Gastrocnemius medialis (tissue), 4 donors: ENCODE measurements at places on chromosomes 2 and 18. TPM values are rescaled to one million over a fixed set of nuclear protein-coding genes. Genes with fewer than 3 reads are reported as not detected.

CXCR2 gene
- total RNA-seq, result 0.26 TPM

DNAJC5G gene
- not detected for total RNA-seq

POTEJ gene
- total RNA-seq, result not detected

GRCh38 chr2:213640738-213641425 is 356.6 kb downstream of the SPAG16 start:
- DNase-seq, result no peak

GRCh38 chr2:233973786-233974185 is 56.6 kb downstream of the TRPM8 start:
- DNase-seq, result no peak

MOGAT1 gene
- not detected for total RNA-seq

DNA sequence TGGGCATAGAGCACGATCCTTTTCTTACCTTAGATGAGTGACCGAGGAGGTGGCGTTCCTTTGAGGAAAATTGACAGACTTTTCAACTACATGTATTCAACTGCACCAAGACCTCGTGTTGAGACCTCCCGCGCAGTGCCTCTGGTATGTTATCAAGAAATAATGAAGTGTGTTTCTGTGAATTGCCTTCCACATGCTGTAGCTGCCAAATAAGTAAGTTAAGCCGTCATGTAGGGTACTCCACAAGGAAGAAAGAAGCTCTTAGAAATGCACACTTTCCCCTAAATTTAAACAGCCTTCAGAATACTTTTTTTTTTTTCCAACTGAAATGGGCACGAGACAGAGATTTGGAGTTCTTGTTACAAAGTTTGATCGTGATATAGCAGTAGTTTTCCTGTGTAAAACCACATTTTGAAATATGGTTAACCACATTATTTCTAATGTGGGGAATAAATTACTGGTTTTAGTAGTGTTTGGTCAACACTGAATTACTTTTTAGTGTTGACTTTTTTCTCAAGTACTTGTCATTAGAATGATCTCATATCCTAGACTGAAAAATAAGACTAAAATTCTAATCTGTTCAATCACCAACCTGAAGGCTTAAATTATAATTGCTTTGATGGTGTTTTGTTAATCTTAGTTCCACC is 30.5 kb downstream of the PDK1 start:
- DNase-seq, result no peak

DNA sequence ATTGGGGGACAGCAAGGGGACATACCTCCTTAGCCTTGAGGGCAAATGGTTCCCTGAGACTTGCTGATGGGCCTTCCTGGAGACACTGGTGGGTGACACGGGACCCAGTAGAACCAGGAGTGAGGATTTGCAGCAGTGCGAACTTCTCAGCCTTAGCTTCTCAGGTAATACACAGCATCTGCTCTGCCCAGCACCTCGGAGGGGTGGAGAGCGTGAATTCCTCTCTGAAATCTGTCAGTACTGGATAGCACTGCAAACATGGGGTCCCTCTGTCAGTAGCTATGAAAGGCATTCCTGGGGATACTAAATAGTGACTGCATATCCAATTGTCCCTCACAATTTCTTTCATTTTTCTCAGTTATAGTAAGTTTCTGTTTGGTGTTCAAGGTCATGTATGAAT is 151.7 kb downstream of the GBX2 start:
- no peak for DNase-seq

DNA sequence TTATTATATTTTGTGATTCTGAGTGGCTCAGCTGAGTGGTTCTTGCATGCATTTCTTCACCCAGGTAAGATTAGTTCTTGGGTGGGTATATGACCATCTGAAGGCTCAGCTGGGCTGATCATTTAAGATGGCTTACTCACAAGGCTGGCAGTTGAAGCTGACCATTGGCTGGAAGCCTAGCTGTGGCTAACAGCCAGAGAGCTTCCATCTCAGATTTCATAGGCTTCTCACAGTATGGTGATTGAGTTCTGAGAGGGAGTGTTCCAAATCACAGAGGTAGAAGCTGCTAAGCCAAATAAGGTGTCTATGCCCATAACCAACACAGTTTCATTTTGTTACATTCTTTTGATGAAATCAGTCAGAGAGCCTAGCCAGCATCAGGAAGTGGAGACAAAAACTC is 117.4 kb upstream of the RPRM start:
- DNase-seq, result no peak

DES gene
- 28,635 TPM for total RNA-seq

BMP10 gene
- total RNA-seq, result not detected

HTRA2 gene
- total RNA-seq, result 28.1 TPM

RAB27B gene
- 0.02 TPM for total RNA-seq

ETAA1 gene
- 5.2 TPM for total RNA-seq

GRCh38 chr2:60482222-60482621 is 71.2 kb downstream of the BCL11A start:
- DNase-seq, result no peak

MAL gene
- total RNA-seq, result not detected

- no peak for DNase-seq
Measured at GRCh38 chr2:173216668-173217067, 138.0 kb upstream of the CDCA7 start.

SERPINB10 gene
- not detected for total RNA-seq

DNA sequence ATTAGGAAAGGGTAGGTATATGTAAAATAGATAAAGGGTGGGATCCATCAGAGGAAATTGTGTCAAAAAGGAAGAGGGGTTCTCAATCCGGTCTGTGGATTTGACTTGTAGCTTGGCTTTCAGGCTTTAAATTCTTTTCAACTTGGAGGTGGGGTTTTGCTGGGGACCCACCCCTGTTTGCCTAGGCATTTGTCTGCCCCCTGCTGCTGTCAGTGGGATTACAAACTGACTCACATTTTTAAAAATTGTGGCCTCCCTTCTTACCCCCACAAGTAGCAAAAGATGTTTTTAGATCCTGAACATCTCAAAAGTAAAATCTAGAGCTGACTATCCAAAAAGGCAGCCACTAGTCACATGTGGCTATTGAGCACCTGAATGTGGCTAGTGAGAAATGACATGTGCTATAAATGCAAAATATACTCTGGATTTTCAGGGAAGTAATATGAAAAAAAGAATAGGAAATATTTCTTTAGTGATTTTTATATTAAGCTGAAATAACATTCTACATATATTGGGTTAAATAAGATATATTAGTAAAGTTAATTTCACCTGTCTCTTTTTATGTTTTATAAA is 178.9 kb downstream of the GFPT1 start:
- no peak for DNase-seq

- DNase-seq, result no peak
Measured at GRCh38 chr2:55109219-55109891, 59.1 kb upstream of the RTN4 start.

- DNase-seq, result no peak
Measured at GRCh38 chr18:63550068-63550467, 7.9 kb downstream of the SERPINB12 start.

DNA sequence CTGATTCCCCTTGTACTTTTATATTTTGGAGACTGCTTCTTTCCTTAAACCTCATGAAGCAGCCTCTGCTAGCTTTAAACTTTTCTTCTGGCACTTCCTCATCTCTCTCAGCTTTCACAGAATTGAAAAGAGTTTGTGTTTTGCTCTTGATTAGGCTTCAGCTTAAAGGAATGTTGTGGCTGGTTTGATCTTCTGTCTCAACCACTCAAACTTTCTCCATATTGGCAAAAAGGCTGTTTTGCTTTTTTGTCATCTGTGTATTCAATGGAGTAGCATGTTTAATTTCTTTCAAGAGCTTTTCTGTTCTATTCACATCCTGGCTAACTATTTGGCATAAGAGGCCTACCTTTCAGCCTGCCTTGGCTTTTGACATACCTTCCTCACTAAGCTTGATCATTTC is 36.3 kb upstream of the MSTN start:
- no peak for DNase-seq

FOXD4L1 gene
- total RNA-seq, result not detected

GRCh38 chr2:30428348-30428662 is 18.7 kb upstream of the LCLAT1 start:
- DNase-seq, result no peak

AKAIN1 gene
- not detected for total RNA-seq

DNA sequence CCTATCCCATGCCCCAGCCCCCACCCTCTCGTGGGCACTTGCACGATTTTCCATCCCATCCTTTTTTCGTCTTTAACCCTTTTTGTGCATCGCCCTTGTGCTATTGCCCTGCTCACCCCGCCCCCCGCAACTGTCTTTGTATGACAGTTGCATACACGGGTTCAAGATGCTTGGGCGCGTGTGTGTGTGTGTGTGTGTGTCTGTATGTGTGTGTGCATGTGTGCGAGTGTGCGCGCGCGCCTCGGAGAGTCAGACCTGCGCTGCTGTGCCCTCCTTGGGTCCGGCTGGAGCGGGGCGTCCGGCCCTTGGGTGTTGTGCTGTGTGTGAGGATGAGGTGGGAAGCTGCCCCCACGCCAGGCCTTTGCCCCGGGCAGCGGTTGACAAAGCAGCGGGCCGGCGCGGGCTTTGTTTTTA is 230.7 kb downstream of the HAUS1 start:
- no peak for DNase-seq

GRCh38 chr18:50189160-50189559 is 5.8 kb downstream of the MYO5B start:
- no peak for DNase-seq

DNA sequence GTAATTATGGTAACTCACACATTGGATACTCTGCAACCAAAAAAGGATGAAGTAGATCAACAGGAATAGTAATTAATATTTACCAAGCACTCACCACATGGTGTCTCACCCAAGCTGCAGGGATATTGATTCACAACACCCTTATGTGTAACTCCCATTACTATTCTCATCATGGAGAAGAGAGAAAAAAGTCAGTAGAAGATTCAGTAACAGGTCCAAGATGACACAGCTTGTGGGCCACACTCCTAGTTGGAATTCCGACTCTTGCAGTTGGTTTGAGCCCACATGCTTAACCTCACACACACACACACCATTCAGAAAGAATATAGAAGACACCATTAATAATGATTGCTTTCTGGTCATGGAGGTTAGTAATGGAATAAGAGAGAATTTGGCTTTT is 1.7 kb upstream of the MLPH start:
- no peak for DNase-seq

- DNase-seq, result no peak
Measured at GRCh38 chr18:69353023-69353422, 47.7 kb upstream of the DOK6 start.

- DNase-seq, result no peak
Measured at GRCh38 chr2:130872741-130873125, 36.0 kb downstream of the ARHGEF4 start.

GRCh38 chr18:49859725-49860124 is 46.4 kb upstream of the ACAA2 start:
- no peak for DNase-seq

CXCR1 gene
- total RNA-seq, result 0.41 TPM

GNAL gene
- total RNA-seq, result 35.4 TPM

- no peak for DNase-seq
Measured at GRCh38 chr18:48558248-48558647, 19.4 kb downstream of the CTIF start.

- DNase-seq, result no peak
Measured at GRCh38 chr2:79670198-79670597, 157.3 kb downstream of the CTNNA2 start.

DNA sequence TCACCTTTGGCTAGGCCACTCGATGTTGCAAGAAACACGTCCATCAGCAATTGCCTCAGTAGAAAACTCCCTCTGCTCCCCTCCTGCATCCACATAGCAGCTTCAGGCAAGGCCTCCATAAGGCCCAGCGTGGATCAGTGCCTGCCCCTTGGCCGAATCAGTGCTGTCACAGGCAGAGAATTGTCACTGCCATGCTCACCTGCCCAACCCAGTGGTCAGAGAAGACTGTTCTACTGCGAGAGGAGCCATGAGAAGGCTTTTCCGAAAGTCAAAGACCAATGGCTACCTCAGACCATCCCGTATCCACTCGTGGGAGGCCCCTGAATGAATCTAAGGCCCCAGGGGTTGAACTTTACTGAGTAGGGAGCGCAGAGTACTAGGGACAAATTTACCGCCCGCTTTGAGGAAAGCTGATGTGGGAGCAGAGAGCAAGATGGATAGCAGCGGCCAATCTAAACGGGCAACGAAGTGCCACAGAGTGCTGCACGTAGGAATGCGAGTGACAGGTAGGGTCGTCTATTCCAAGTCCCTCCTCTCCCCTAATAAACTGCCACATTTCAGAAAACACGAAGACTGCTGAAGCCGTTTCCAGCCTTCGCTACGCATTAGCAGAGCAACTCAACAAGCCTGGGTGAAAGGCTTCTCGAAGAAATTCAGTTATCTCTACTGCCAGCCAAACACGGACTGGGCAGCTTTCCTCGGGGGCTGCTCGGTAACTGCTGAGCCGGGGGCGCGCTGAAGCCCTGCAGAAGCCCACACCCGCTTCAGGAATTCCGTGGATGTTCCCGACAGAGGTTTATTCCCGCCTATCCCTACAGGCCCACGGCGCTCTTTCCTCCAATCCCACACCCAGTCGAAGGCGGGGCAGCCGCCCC is 968 bp upstream of the RALBP1 start:
- no peak for DNase-seq

ADAM23 gene
- 1.5 TPM for total RNA-seq

- DNase-seq, result no peak
Measured at GRCh38 chr2:64186699-64187605, 42.7 kb upstream of the PELI1 start.

SPATA3 gene
- total RNA-seq, result not detected

DNA sequence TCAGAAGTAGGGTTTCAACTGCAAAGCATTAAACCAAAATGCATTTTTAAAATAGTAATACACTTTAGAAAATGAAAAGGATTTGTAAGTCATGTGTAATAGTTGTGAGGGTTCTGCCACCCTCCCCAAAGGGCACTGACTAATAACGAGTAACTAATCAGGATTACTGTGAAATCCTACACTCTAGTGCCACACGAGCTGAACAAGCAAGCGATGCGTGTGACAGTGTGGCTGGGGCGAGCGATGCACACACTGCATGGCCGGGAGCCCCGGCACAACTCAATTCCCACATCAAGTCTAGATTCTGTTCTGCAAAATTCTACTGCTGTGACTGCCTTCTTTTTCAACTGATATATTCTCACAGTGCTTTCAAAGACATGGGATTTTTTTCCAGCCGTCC is 156.4 kb downstream of the SEPTIN10 start:
- DNase-seq, result no peak

DNA sequence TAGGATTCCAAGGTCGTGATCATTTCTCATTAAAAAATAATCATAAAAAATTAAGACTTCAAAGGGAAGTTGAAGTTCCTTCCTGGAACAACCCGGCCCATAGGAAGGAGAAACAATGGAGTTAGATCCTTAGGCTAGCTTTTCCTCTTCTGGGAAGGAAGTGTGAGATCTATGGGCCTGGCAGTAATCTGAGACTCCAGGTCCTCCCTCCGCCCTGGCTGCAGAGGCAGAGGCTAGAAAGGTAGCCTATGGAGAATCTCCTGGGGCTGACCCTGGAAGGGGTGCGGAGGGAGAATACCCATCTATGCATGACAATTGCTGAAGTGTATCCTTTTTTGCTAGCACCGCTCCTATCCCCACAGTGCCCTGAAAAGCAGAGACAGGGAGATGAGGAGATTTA is 37.9 kb downstream of the TRIB2 start:
- no peak for DNase-seq
